ENCODE measurements at places on chromosomes 7 and 10.

GRCh38 chr7:50145801-50146338, 52.8 kb upstream of the ZPBP start:
- no peak for DNase-seq

DNA sequence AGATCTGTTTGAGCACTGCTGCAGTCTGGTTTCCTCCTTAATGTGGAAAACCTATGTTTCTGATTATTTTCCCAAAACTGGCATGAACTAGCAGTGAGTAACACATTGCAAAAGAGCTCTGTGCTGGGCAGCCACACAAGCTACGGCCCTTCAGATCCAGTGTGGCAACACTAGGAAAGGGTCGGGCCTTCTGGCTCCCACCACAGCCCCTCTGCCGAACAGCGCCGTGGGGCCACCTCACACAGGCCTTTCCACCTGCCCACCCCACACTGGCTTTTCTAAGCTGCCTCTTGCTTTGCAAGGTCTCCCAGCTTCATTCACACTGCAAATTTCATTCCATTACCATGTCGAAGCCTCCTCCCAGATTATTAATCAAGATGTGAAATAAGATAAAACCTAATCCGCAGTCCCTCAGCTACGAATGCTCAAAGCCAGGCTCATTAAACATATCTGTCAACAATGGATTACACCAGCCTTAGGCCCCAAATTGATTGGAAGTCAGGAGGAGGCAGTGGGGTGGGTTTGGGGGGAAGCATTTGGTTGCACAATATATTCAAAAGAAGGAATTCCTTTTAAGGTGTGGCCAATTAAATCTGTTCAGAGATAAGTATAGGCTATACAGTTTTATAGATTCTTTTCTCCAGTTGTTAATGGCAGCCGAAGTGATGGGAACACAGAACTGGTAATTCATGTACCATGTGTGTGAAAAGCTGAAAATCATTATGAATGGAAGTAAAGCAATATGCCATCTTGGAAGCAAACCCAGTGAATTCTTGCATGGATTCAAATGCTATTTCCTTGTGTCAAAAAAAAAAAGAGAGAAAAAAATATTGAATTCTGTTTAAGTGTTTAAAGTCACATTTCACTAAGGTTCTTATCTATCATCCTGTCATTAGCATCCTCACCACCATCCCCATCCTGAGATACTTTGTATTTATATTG, 223.7 kb downstream of the MTERF1 start:
- no peak for DNase-seq

DNA sequence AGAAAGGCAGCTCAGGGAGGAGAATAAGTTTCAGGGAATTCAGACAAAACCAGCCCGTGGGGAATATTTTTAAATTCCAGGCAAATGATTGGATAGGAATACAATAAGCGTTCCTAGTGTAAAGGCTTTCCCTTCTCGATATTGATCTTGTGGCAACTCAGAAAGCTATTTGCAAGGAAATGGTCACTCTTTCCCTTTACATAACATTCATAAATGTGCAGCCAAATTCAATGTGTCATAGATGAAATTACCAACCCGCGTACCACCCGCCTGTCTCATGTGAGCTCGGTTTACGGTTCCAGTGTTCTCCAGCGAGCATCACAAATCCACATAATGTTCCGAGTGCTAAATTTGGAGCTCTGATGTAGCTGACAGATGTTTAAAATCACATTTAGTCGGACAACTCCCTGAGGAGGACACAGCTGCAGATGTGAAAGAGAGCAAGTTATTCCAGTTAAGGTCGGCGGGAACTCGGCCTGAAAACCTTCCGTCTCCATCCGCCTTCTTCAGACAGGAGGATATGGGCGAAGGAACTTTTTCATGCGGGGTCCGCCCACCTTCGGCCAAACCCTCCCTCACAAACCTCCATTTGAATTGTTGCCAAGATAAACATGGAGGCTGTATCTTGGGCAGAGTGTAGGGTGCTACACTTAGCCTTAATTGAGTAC, 327.0 kb downstream of the RNLS start:
- no peak for DNase-seq

- DNase-seq, result no peak
Observed at GRCh38 chr10:110641256-110641655, 2.9 kb upstream of the RBM20 start.

DNA sequence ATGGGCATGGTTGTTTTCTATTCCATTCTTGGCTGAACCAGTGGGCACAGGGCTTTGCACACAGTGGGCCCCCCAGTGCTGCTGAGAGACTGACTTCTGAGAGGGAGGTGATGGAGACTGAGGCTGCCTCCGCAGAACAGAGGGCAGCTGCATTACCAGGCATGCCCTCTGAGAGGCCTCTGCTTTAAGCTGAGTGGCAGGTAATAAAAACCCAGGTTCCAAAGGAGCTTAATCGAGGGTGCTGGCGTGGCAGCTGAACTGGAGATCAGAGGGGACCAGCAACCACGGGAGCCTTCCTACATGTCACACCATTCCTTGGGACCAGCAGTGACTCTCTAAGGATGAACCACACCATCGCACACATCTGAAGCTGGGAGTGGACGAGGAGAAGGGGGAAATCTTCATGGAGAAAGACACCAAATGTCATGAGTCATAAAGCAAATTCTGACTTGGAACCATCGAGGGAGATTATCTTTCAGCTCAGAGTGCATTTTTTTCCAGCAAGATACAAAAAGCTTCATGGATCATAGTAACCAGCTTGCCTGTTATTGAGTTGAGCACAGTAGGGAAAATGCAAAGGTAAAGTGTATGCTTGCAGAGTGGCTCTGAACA, 24.6 kb downstream of the HIPK2 start:
- no peak for DNase-seq

- DNase-seq, result no peak
Observed at GRCh38 chr7:129136887-129137642, 7.4 kb upstream of the TSPAN33 start.
